Stimulated activated CD4-positive, alpha-beta T cell treated with anti-CD3 and anti-CD28 coated beads, Interleukin-12 subunit alpha, Interleukin-12 subunit beta, amount 100 ng/mL, for 4 hours (primary cell): ENCODE measurements at places on chromosomes 16 and 17.

DNA sequence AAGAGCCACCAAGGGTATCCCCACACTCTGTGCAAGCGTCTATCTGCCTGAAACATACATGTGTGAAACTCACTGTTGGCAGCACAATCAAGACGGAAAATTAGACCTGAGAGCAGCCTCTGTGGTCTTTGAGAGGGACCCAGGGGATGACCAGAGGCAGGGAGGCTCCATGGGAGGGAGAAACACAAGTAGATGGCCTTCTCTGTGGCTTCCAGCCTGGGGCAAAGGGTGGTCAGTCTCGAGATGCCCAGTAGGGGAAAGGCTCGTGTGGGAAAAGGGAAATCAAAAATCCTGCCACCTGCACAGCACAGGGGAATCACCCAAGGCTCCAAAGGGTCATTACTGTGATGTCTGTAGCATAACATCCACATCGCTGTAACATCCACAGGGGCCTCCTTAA, 823.3 kb downstream of the KCNJ18 start:
- no peak for DNase-seq

GRCh38 chr16:12267491-12267890, 291.0 kb downstream of the SNX29 start:
- no peak for DNase-seq

DNA sequence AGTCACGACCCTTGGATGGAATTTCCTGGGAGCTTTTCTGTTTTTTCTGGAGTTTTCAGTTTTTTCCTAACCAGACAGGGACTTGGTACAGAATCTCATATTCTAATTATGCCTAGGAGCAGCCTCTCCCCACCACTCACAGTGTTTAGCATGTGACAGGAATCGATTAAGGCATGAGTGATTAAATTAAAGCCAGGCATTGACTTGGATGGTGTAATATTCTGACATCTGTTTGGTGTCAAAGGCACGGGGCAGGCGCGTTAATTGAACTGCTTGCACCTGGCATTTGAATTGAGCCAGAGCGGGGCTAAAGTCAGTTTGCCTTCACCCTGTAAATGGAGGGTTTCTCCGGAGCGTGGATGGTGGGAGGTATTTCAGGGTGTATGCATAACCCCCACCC, 11.9 kb downstream of the MAPT start:
- DNase-seq = no peak

DNA sequence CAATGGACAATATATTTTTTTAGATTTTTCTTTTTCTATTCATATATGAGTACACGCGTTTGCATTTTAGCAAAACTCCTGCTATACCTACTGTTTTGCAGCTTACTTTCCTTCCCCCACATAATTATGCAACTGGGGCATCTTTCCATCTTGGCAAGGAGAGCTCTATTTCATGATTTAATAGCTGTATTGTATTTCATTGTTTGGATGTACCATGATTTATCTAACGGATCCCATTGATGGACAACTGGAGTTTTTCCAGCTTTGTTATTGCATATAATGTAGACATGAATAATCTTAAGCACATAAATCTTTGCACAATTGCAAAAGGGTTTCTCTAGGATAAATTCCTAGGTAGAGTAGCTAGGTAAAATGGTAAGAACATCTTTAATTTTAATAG, 133.9 kb downstream of the PITPNC1 start:
- DNase-seq = no peak

DNA sequence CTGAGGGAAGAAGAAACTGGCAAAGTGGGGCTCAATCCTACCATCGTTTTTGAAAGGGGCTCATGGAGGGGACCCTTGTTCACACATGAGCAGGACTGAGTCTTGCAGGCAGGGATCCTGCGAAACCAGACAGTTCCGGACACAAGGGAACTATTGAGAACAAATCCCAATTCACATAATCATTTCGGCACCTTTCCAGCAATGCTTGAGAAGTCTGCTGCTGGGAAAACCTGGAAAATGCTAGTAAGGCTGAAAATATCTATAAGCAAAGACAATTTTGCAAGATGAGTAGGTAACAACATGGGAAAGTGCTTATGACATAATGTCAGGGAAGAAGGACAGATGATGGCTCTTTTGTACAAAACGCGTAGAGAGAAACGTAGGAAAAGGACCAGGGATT, 52.1 kb upstream of the BPTF start:
- DNase-seq = no peak

DNA sequence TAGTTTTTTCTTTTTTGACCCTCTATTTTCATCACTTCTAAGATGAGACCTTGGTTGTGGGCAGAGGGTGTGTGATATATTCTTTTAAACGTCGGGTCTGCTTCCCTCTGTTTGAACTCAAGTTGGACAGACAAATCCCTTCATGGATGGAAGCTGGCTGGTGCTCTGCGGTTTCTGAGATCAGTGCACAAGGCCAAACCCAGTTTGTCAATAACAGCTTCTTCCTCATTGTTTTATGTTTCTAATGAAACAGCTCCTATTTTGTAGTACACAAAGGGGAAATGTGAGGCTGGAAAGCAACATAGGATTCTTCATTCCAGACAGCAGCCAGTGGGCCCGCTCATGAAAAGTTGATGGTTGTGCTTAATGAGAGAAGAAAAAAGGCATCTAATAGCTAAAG, 159.6 kb downstream of the PRKCA start:
- no peak for DNase-seq

GRCh38 chr17:78785011-78785662, 3.1 kb upstream of the CYTH1 start:
- no peak for DNase-seq

GRCh38 chr16:88700322-88700635, 5.9 kb downstream of the RNF166 start:
- no peak for DNase-seq

DNA sequence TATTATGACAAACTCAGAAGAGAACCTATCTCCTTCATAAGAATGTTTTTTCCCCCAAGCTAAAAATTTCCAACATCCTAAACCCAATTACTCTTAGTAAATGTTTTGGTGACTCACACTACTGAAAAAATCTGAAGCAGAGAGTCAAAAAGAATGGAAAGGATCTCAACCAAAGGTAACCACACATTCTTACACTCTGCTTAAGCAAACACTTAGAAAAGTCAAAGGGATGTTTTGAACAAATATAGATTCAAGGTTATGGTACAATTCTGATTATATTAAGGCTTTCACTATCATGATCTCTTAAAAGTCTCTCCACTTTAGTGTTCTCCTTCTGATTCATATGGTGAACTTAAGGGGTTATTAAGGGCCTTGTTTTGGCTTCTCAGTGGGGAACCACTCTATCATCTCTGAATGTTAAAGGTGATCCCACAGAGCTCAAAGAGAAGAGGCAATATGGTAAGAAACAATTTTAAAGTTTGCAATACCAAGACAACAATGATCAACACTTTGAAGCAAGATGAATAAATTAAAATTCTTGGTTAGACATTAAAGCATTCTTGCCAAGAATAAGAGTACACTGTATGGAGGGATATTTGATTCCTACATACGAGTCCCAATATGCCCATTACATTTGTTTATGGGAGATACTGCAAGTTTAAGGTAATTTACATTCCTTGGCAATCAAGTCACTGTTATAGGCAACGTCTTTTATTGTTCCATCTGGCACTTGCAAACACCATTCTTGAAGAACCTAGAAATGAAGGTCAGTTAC, 69.2 kb downstream of the CDC27 start:
- no peak for DNase-seq

GRCh38 chr17:52159246-52160135, 977 bp upstream of the CA10 start:
- no peak for DNase-seq

- no peak for DNase-seq
Observed at GRCh38 chr16:25416002-25416401, 158.4 kb upstream of the ZKSCAN2 start.

DNA sequence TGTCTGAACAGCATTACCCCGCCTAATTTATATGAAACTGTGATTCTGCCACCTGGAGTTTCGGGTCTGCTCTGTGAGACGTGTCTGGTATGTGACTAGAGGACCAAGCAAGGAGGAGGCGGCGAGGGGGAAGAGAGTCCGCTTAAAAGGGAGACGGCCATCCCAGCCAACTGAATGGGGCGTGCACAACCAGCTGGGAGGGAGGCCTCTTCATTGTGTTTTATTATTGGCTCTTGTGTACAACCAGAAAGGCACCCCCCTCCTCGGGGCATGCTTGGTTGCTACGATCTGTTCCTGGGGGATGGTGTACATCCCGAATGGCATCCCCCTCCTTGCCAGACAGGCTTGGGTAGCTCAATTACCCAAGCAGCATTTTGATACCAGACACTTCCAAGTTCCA, 384.5 kb upstream of the SALL1 start:
- no peak for DNase-seq
